Uterus (tissue), 4 donors: ENCODE measurements at places on chromosomes 13 and 19.

DNA sequence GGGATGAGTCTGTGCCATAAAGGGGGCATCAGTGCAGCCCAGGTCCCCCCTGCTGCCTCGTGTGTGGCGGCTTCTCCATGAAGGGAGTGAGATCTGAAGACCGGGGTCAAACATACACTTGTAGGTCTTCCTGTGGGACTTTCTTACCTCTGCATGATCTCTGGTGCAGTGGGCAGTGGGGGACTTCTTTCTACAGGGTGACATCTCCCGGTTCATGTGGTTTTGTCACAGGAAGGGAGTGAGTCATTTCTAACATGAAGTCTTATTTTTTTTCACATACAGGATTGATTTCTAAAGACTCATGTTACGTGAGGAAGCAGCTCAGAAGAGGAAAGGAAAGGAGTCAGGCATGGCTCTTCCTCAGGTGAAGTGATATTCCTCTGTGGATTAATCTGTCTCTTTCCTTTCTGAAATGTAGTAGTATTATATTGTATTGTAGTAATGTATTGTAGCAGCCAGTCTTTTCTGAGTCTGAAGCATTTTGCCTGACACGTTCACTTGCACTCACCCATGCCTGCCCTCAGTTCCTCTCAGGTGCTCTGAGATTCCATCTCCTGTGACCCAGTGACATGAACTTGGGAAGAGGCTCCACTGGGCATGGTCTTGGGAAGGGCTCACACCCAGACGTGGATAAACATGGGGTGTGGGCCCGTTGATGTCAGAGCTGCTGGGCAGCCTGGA lies 15.7 kb downstream of the ZNF808 start:
- no peak for DNase-seq

GRCh38 chr19:33248104-33248503 lies 22.5 kb upstream of the SLC7A10 start:
- DNase-seq, result no peak

DNA sequence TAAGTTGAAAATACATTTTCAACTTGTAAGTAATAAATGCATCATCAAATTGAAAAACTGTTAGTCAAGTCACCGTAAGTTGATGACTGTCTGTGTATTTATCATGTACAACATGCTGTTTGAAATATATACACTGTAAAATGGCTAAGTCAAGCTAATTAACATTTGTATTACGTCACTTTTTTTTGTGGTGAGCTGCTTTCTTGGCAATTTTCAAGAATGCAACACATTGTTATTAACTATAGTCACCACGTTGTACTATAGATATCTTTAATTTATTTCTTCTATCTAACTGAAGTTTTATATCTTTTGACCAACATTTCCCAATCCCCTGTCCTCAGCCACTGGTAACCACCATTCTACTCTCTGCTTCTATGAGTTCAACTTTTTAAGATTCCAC lies 57.0 kb downstream of the RBM26 start:
- no peak for DNase-seq

- no peak for DNase-seq
Observed at GRCh38 chr13:77911751-77912150, 6.9 kb downstream of the EDNRB start.
